ENCODE measurements at places on chromosomes 4 and X.

- DNase-seq = no peak
These were observed 55.7 kb downstream of the METTL14 start for GRCh38 chr4:118740869-118741268.

DNA sequence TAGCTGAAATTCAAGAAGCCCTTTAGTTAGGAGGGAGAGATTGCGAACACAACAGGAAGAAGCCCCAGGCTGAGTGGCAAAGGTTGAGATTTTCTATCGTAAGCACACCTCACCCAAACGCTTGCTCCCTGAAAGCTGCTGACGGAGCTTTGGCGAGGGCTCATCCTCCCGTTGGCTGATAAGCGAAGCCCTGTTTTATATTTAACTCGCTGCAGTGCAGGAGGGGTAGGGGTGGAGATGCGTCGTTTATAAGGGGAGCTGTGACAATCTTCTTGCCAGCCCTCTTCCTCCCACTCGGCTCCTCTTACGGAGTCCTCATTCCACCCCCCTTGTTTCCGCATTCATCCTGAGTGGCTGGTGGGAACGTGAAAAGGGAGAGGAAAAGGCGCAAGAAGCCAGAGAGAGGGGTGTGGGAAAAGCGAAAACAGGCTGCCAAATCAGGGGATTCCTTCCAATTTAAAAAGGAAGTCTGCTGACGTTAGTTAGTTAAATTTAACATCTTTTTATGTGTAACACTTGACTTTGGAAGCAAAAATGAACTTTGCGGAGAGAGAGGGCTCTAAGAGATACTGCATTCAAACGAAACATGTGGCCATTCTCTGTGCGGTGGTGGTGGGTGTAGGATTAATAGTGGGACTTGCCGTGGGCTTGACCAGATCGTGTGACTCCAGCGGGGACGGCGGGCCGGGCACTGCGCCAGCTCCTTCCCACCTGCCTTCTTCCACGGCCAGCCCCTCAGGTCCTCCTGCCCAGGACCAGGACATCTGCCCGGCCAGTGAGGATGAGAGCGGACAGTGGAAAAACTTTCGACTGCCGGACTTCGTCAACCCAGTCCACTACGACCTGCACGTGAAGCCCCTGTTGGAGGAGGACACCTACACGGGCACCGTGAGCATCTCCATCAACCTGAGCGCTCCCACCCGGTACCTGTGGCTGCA is at the start of gene ENPEP:
TSS of gene ENPEP (plus strand) at position 275 of the 938 bp plus-strand sequence. CDS start at position 535, 260 bp downstream.
- DNase-seq = peak; percentile 78

- no peak for DNase-seq
These were observed 33.5 kb upstream of the SPANXD start for GRCh38 chrX:141732031-141732430.

DNA sequence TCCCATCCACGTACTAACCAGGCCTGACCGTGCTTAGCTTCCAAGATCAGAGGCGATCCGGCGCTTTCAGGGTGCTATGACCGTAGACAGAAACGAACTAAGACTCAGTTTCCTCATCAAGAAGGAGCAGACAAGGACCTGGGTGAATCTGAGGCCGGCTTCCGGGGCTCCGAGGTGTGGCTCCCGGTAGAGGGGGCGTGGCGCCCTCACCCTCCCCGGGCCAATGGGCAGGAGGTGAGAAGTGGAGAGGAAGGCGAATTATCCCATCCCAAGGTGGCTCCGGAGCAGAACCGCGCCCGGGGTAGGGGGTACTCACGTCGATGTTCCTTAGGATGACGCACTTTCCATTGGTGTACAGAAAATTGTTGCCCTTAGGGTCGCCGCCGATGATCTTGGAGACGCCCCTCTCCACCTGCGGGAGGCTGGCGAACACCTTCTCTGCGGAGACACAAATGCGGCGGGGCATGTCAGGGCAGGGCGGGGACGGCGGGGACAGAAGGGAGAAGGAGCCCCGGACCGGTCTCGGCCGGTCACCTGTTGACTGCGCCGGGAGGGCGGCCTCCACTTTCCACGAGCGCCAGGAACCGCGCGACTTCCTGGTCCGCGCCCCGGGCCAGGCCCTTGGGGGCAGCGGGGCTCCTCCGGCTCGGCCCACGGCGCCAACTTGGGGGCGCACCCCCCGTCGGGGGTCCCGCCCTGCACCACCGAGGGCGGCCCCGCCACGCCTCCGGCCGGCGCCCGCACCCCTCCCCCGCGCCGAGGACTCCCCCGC is 616 bp downstream of the WDR1 start:
- DNase-seq = no peak

DNA sequence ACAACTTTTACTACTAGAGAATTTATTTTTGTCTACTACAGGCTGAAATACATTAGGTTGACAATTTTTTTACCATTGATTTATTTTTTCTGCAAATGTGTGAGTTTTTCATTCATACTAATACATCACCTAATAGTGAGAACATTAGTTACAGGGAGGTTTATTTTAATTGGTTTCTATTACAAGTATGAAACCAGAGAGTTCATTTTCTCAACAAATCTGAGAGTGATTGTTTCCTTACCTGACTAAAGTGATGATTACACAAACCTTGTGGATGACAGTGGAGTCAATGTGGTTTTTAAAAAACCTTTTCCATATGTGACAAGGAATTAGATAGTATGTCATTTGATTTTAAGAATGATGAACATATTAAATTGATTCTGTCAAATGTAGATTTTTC is 227.4 kb downstream of the PALLD start:
- no peak for DNase-seq

- DNase-seq = no peak
These were observed 16.1 kb upstream of the TASL start for GRCh38 chrX:30593440-30594200.

DNA sequence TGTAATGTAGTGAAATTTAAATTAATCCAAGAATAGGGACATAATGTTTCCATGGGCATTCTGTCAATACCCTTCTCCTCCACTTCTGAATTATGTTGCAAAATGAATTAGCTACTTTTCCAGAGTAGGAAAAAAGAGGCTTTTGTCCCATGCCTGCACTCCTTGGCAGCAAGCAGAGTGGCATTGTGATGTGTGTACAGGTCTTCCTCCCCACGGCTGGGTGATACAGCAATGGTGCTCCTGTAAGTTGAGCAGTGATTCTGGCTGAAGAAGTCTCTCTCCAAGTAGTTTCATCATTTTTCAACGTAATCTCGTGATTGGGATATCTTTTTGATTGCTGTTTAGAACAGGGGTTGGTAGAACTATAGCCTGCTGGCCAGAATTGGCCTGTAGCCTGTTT is 59.9 kb downstream of the KIT start:
- no peak for DNase-seq

GRCh38 chr4:163077680-163078079 is 89.0 kb downstream of the NAF1 start:
- DNase-seq = no peak

- DNase-seq = no peak
These were observed 85.9 kb upstream of the HELT start for GRCh38 chr4:184932343-184932742.

- no peak for DNase-seq
These were observed 85.7 kb upstream of the MTM1 start for GRCh38 chrX:150482537-150483206.

GRCh38 chr4:41815473-41815872 is 66.9 kb upstream of the PHOX2B start:
- no peak for DNase-seq

- no peak for DNase-seq
These were observed 38.7 kb upstream of the FAT1 start for GRCh38 chr4:186762361-186762760.

GRCh38 chrX:154097003-154097588 is 421 bp downstream of the MECP2 start:
- DNase-seq = peak; percentile 81

DNA sequence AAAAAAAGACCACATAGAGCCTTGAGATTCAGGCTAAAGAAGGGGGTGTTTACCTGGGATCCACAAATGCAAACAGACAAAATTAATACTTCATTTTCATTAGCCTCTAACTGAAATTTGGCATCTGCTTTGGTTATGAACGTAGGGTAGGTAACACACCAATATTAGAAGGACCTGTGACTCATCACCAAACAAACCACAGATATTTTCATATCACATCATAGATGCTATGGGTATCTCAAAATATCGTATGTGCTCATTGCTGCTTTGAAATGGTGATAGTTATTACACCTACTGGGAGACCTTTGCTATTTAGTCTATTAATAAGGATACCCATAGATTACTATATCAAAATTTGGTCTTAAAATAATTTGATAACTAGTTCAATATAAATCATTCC is 180.6 kb upstream of the MAP3K15 start:
- DNase-seq = no peak

GRCh38 chr4:92047209-92047875 is 256.4 kb upstream of the GRID2 start:
- no peak for DNase-seq

- DNase-seq = no peak
These were observed 135.8 kb downstream of the GASK1B start for GRCh38 chr4:158036998-158037397.

GRCh38 chr4:168524006-168524405 is 27.2 kb downstream of the PALLD start:
- DNase-seq = no peak

- DNase-seq = no peak
These were observed 120.4 kb downstream of the TMA16 start for GRCh38 chr4:163614866-163615265.

- no peak for DNase-seq
These were observed 1.3 kb downstream of the PTPN13 start for GRCh38 chr4:86595426-86595805.

- no peak for DNase-seq
These were observed 251.5 kb upstream of the RASGEF1B start for GRCh38 chr4:81723019-81723884.

DNA sequence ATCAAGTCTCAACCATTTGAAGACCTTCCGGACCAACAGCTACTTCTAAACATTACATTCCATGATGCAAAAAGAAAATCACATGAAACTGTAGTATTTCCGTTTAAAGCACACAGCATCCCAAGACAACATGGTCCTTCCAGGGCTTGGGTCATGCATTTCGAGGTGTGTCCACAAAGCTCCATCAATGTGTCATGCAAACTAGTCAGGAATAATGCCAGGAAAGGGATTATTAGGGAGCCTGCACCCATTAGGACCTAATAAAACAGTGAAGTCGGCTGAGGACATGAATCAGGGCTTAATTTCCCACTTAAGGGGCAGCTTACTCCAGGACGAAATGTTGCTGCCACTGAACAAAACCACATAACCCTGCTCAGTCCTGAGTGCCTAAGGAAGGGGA is 177.9 kb downstream of the TSPAN5 start:
- no peak for DNase-seq

- DNase-seq = no peak
These were observed 12.8 kb downstream of the MTM1 start for GRCh38 chrX:150581093-150581775.

DNA sequence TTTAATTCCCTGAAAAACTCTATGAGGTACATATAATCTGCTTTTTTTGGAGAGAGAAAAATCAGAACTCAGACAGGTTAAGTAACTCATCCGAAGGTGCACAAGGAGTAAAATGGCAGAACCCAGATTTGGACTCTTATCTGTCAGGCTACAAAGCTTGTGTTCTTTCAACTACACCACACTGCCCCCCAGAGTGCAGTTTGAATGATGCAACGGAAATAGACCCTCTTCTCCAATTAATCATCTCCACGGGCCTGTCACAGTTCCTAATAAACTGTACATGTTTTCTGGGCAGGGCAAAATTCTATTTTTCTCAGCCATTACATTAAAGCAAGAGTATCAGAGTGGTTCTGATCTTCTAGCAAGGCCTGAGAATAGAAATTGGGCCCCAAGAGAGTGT is 35.3 kb upstream of the DCX start:
- DNase-seq = no peak

- DNase-seq = no peak
These were observed 54.6 kb upstream of the MMAA start for GRCh38 chr4:145564540-145564939.

DNA sequence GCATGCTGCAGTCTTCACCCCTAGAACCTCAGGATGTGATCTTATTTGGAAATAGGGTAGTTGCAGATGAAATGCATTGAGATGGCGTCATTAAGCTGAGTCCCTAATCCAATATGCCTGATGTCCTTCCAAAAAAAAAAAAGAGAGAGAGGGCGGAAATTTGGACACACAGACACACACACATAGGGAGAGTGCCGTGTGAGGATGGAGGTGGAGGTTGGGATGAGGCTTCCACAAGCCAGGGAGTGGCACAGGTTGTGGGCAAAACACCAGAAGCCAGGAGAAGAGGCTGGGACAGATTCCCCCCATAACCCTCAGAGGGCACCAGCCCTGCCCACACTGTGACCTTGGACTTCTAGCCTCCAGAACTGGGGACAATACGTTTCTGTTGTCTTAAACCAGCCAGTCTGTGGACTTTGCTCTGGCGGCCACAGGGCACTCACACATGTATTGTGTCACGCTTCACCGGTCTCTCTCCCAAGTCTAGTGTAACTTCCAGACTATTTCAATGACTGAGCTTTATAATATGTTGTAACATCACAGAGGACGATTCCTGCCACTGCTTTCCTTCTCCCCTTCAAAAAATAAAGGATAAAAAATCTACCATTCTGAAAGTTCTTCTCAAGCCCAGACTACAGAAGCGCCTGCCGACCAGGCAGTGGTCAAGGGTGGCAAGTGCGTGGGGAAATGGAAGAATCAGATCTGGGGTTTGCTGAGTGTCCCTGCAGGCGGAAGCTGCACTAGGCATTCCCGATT is 35.8 kb upstream of the MAN2B2 start:
- no peak for DNase-seq

- no peak for DNase-seq
These were observed 127.8 kb downstream of the PHKA2 start for GRCh38 chrX:18855919-18856644.

GRCh38 chr4:153764601-153765368 is 5.0 kb upstream of the RNF175 start:
- no peak for DNase-seq

- DNase-seq = no peak
These were observed 170.4 kb upstream of the LDB2 start for GRCh38 chr4:17068891-17069290.

DNA sequence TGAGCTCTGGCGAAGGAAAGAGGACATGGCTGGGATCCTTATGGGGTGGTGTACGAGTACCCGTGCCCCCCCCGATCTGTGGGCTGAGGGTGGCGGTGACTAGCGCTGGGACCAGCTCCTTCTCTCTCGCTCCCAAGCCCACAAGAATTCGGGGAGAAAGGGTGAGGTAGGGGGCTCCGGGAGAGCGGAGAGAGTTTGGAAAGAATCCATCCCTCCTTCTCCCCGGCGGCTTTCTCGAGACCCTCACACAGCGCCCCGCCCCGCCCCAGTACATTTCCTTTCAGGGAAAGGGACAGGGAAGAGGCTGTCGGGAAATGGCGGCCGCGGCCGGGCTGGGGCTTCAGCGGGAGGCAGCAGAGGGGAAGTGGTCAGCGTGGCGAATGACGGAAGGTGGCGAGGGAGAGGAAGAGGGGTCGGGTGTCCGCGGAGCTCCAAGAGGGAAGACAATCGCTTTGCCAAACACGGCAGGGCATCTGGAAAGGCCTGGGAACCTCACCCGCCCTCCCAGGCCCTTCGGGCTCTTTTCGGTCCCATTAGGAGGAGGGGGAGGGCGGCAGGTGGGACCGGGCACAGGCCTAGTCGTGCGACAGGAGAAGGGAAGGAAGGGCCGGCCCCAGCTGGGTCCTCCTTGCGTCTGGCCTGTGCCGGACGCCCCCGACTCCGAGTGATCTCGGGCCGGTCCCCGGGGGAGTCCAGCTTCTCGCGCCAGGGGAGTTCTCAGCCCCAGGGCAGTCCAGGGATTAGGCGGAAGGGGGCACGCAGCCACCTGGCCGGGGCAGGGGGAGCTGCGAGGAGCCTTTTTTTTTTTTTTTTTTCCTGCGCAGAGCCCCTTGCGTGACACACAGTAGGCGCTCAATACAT is 10.2 kb downstream of the HNRNPH2 start:
- DNase-seq = peak; percentile 79

All from left hindlimb (tissue), 1 donor.